ENCODE measurements at places on chromosomes 12 and 14.

- no peak for DNase-seq
These were observed 242.5 kb upstream of the CAND1 start for GRCh38 chr12:67026487-67027246.

DNA sequence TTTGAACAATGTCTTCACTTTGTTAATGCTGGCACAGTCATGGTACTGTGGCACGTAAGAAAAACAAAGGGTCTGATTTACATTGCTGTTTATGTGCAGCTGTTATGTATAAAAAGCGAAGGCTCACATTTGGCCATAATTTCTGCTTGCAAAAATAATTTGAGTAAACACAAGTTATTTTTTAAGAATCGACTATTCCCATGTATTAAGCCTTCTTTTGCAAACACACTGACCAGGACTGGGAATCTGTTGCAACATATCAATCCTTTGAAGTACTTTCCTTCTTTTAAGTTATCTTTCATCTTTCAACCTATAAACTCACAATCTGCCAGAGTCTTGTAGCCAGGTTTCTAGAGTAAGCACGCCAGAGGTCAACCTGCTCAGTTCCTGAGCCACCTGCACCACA, 145.4 kb upstream of the BMP4 start:
- no peak for DNase-seq

GRCh38 chr14:23062002-23062401, 4.7 kb upstream of the CDH24 start:
- peak; percentile 98 for DNase-seq

GRCh38 chr14:95761436-95761835, 47.5 kb upstream of the TCL1A start:
- DNase-seq: no peak

- peak; percentile 41 for DNase-seq
These were observed 107.6 kb downstream of the PTCSC3 start for GRCh38 chr14:36068777-36069534.

GRCh38 chr14:53692885-53693284, 263.7 kb downstream of the BMP4 start:
- DNase-seq: no peak

DNA sequence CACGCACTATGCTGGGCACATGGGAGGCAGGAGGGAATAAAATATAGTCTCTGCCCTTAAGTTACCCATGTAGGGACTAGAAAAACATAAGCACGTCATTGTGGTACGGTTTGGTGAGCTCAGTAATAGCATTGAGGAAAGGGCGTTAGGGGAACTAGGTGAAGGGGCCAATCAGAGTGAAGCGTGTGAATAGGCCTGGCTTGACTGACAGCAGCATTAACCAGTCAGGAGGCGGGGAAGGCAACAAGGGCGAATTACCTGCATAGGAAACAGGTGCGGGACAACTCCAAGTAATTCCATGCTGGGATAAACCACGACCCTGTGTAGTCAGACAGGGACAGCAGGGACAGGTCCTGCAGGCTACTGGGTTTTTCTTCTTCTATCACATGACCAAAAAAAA, 107.7 kb downstream of the UNC79 start:
- peak; percentile 2 for DNase-seq

DNA sequence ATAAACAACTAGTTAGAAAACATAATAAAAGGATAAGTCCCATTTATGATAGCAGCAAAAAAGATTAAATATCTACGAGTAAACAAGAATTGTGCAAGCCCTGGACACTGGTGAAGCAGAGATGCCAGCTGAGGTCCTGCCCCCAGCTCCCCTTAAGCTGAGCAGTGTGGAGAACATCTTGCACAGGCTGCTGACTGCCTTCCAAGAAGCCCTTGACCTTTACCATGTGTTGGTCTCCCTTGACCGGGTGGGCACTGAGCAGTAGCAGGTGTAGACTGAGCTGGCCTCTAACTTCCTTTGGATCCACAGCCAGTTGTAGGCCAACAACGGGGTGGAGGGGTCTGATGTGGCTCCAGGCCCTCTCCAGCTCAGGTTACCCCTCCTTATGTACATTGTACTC, 47.7 kb upstream of the PAPLN start:
- DNase-seq: no peak

DNA sequence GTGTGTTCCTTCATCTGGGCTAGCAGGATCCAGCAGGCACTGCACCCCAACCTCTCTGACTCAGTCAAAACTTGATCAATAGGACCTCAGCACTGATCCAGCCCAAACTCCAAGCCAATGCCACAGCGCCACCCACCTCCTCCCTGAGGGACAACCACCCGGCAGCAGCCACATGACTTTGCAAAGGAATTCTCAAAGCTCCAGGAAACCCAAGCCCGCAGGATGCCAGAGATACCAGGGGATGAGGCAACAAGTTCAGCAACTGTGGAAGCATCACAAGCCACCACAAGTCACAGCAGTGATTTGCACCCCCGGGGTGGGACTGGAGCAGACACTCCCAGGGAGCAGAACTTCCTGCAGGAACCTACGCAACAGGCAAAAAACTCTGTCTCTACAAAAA, 37.3 kb downstream of the ACTN1 start:
- DNase-seq: peak; percentile 97

- DNase-seq: no peak
These were observed 32.7 kb downstream of the PPP4R3A start for GRCh38 chr14:91477388-91477787.

GRCh38 chr14:24262821-24263733, at the start of gene TGM1:
TSS of gene TGM1 (minus strand) at chr14:24263177. CDS start at chr14:24262352, 825 bp downstream.
- no peak for DNase-seq

GRCh38 chr14:73235531-73236155, 1.7 kb upstream of the PAPLN start:
- peak; percentile 81 for DNase-seq

GRCh38 chr14:100674428-100674827, 52.3 kb upstream of the DLK1 start:
- no peak for DNase-seq

- DNase-seq: no peak
These were observed 4.5 kb upstream of the EEA1 start for GRCh38 chr12:92933606-92934005.

DNA sequence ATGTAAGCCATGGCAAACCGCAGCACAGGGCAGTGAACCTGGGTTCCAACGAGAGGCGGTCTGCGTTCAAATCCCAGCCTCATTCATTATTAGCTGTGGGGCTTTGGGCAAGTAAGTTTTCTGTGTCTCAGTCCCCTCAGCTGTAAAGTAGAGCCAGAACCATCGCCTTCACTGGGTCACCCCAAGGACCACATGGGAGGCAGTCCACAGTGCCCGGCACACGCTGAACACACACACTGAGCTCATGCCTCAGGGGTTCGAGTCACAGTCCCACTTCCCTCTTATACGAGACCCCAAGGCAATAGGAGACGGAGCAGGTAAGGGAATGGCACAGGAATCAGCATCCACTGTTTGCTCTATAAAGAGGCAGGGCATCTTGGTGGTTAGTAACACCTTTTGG, 19.1 kb downstream of the LRTM2 start:
- DNase-seq: no peak

DNA sequence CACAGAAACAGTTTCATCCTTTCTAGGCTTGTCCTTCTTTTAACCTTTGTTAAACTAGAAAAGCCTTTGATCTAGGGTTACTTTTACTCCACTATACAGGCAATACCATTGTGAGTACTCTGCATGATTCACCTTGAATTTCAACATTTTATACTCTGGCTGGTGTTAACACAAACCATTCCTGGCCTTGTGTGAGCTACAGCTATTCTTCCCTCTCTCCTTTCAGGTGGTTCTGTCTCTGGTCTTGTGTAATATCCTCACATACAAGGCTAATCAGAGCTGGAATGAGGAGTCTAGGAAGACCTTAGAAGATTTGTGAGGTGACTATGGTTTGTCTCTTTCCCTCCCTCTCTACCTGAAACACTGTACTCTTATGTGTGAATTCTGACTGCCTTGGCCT, 837.4 kb upstream of the USP15 start:
- DNase-seq: no peak

DNA sequence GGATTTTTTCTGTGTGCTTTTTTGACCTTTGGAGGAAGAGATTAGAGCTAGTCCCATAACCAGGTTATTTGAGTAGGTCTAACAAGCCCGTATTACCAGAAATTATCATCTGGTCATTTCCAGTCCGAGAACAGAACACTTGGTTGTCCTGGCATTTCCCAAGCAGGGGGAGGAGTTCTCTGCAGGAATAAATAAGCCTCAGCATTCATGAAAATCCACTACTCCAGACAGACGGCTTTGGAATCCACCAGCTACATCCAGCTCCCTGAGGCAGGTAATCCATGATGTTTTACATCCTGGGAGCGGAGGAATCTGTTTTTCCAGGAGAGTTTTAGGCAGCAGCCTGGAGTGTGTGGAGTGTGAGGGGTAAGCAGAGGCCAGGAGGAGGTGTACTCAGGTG, at the start of gene SERPINA3:
TSS of gene SERPINA3 (plus strand) at position 218 of the 400 bp plus-strand sequence. CDS start 2,051 bp downstream, outside the sequence.
- peak; percentile 76 for DNase-seq

- DNase-seq: peak; percentile 52
These were observed 50.3 kb upstream of the ANP32D start for GRCh38 chr12:48422060-48422459.

- DNase-seq: no peak
These were observed 93.8 kb downstream of the BCL11B start for GRCh38 chr14:99177886-99178835.

DNA sequence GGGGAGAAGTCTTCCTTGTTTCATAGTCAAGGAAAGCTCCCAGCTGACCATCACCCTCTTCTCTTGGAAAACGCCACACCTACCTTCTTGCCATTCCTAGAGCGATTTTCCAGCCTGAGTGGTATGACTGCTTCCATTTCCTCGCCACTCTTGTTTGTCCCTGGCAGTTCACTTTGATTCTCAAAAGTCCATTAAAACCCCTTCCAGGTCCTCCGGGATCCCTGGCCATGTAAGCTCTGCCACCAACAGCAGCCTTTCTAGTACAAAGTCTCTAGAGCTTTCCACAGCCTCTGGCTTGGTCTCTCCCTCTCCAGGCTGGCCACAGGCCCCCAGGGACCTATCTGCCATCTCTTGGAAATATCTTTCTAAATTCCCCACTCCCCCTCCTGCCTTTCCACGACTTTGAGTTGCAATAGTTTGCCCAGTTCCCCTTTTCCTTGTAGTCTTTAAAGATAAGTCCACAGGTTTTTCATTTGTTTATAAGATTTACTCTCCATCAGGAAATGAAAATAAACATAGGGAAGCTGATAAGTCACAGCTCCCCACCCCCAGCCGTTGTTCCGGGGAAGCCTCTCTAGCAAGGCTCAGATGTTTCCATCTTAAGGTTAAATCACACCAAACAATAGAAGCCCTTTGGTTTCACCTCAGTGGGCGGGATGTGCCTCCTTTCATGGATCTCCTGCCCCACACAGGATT, 42.9 kb upstream of the SINHCAF start:
- peak; percentile 21 for DNase-seq

DNA sequence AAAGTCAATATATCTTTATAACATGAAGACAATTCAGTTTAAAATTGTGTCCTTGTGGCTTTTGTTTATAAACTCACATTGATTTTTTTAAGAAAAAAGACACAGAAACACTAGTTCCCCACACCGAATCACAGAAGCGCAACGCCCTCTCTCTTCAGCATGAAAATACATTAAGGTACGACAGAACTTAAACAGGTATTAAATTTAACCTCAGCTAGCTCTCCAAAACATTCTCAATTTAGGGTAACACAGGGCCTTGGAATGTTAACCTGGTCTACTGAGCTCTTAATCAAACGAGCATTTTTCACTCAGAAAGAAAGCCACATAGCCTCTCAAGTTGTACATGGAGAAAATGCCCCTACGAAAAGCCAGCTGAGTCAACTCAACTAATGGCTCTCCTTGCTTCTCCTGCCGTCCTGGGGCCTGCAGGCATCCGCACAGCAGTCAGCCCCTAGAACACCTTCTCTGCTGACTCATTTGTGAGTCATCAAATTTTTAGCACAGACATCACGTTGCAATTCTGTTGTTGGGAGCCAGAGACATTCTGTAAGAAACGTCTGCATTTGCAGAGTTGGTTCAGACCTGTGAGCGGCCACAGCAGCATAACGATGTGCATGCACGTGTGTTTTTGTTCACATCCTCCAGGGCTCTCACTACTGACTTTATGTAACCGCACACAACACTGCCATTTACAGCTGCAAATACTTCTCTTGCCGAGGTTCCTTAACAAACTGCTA, 141.6 kb downstream of the ITPR2 start:
- peak; percentile 99 for DNase-seq

GRCh38 chr12:129152351-129153104, 299.2 kb downstream of the GLT1D1 start:
- no peak for DNase-seq

- DNase-seq: no peak
These were observed 8.0 kb upstream of the C12orf42 start for GRCh38 chr12:103503546-103504480.

DNA sequence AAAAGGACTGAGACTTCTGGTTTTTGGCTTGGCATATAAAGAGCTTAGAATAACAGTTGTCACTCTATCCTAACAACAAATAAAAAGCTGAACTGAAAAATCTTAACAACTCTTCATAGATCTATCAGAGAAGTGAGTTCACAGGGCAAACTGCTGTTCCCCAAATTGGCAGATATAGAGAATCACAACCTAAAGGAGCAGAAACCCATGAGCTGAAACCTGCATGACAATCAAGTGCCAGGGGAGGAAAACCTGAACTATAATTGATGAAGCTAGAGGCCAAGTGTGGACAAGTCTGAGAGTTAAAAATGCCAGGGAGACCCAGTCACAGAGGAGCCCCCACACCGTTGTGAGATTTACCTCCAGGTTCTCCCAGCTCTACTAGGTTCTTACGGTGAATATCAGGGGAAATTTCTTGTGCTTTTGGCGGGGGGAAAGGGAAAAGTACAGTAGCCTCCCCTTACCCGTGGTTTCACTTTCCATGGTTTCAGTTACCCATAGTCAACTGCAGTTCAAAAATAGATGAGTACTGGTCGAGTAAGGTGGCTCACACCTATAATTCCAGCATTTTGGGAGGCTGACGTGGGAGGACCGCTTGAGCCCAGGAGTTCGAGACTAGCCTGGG, 53.9 kb downstream of the ATF7 start:
- DNase-seq: no peak

- DNase-seq: peak; percentile 88
These were observed 49.0 kb upstream of the MSRB3 start for GRCh38 chr12:65229441-65229840.

DNA sequence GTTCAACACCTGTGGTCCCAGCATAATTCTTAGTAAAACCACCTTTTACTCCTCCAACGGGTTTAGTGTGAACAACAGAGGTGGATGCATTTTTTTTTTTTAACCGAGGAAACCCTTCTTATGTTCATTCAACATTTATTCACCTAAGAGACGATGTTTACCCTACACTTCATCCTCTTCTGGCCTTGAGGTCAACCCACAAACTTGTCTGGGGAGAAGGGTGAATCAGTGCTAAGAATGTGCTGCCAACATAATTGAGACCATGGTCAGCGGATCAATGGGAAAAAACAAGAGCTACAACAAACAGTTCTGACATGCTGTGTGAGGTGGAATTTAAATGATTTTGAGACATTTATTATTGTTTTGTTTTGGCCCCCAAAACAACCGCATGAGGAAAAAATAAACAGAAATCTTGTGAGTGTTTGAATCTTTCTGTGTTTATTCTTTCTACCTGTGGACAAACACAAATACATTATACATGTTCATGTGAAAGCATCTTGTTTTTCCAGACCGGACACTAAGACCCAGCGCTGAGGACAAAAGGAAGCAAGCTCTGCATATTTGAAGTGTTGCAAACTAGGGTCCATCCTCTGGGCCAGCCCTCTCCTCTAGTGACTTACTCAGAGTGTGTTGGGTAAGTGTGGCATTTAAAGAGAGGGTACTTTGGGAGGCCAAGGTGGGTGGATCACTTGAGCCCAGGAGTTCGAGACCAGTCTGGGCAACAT, 5.1 kb upstream of the USP30 start:
- DNase-seq: peak; percentile 66

GRCh38 chr14:49939884-49940510, 47.1 kb downstream of the ARF6 start:
- no peak for DNase-seq
